Stimulated activated CD8-positive, alpha-beta memory T cell treated with anti-CD3 and anti-CD28 coated beads, Interleukin-4, amount 100 ng/mL, for 24 hours (primary cell): ENCODE measurements at places on chromosomes 7 and 10.

DNA sequence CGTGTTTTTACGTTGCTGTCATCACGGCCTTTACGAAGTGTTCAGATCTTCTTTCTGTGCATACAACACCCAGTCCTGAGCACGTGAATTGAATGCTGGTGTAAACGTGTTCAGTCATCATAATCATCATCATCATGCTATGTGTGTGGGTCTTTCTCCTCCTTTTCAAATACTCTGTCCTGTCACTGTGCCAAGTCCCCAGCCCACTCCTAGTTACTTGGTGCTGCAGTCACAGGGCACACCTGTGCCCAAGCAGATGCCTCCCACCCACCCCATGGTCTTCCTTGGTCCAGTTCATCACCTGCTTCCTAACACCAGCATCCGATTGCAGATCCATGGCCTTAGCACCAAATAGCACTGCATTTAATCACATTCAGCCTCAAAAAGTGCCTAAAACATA lies 78.6 kb upstream of the MGMT start:
- no peak for DNase-seq

GRCh38 chr7:64775289-64775688 lies 18.9 kb upstream of the ZNF138 start:
- DNase-seq, result no peak

DNA sequence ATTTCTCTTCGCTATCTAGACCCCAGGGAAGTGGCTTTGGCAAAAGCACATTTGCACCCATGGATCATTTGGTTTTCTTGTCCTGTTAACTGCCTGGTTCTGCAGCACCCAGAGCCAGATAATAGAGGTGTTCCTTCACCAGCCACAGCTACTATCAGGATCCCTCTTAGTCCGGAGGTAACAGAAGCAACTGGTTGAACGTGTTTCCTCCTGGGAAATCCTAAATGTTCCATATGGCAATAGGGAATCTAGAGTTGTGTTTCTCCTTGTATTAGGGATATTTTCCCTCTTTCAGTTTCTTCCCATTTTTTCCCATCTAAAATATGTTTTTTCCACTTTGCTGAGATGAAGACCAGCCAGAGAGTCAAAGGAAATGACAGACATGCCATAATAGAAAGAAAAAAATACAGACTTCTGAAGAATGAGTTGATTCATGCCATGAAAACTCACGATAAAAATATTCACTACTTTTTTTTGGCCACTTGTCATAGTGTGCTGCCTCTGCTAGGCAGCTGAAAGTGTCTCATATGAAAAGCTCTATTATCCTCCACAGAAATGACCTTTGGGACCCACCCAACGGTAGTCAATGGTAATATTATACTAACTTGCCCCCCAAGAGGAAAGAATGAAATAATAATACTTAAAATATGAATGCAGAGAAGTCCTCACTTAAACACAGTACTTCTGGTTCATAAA lies 472.8 kb downstream of the KCNMA1 start:
- no peak for DNase-seq

DNA sequence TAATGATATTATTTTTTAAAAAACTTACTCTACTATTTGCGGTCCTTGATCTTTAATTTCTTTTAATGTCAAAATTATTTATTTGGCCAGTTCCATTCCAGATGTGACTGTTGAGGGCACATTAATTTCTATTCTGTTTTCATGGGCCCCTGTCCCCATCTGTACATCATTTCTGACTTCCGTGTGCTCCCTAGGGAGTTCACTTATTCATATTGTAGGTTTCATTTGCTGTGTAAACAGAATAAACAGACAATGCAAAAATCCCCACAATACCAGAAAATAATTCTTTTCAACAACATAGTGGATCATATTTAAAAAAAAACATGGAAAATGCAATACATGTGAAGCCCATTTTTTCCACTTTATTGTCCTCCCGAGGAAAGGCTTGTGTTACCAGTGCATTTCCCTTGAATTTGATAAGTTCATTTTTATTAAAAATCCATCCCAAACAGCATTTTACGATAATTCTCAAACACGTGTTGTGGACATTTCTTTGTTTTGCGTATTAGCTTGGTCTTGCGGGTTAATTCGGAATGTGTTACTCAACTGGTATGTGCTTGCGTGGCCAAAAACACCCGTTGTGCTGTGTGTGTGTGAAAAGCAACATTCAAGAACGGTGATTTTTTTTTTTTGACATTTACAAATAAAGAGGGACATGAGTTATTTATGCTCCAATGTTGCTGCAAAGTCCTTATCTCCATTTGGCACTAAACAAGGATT lies 138.4 kb downstream of the MGMT start:
- no peak for DNase-seq

GRCh38 chr10:133102415-133103095 lies 14.8 kb downstream of the ADGRA1 start:
- DNase-seq, result no peak

DNA sequence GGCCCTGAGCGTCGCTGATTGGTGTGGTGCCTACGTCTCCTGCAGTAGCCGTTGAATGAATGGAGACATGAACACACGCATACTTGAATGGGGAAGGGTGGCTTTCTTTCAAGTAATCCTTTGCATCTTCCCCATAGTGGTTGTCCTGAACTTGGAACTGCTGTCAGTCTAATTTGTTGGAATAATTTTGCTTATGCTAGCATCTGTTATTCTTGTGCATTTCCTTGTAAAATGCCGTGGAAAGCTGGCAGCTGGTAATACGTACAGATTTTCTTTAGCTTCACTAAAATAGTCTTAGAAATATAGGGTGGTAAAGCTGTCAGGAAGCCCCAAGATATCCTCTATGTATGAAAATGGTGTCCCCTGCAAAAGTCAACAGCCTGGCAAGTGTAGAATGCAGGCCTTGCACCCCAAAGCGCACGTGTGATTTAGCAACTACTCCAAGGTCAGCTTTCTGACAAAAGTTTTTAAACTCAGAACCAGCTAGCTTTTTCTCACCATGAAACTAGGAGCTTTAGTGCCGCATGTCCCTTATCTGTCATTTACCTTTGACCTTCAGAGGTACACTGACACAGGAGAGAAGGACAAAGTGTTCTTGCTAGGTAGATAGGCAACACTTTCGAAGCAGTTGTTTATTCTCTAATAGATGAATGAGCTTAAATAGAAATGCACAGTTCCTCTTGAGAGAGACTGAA lies 70.8 kb downstream of the RBM33 start:
- DNase-seq, result no peak

GRCh38 chr10:121862042-121862441 lies 65.8 kb downstream of the ATE1 start:
- no peak for DNase-seq

DNA sequence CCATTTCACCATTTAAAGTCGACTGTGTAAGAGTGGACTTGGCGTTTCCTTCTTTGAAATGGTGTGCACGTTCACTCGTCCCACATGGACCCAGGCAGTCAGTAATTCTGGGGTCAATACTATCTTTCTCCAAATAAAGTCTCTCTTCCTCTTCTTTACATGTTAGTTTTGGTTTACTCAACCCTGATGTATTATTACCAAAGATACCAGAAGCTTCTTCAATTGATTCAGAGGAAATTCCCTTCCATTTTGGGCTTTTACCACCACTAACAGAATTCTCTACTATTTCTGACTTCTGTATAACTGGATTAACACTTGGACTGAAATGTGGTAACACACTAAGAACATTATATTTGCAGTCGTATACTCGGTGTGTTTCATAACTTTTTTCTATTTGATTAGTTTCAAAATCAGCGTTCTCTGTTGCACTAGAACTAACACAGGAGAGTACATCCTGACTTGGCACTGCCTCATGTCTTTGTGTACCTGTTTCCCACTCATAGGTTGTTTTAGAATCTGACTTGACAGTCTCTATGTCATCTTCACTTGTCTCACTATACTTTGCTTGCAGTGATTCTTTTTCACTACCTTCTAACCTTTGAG lies 60.8 kb downstream of the LARP4B start:
- no peak for DNase-seq

GRCh38 chr10:43749940-43750552 lies 101.4 kb upstream of the ZNF32 start:
- DNase-seq, result no peak

DNA sequence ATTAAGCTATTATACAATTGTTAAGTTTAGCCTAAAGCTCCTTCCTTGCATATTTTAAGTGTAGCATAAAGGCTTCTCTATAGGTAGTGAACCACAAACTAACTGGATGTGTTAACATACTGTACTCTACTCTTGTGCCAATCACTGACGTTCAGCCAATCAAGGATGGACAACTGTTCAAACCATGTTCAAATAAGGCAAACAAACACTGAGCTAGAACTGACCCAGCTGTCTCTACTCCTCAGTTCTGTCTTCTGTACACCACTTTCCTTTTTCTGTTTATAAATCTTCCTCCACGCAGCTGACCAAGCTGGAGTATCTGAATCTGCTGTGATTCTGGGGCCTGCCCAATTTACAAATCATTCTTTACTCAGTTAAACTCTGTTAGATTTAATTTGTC lies 188.7 kb upstream of the MBL2 start:
- DNase-seq, result no peak

DNA sequence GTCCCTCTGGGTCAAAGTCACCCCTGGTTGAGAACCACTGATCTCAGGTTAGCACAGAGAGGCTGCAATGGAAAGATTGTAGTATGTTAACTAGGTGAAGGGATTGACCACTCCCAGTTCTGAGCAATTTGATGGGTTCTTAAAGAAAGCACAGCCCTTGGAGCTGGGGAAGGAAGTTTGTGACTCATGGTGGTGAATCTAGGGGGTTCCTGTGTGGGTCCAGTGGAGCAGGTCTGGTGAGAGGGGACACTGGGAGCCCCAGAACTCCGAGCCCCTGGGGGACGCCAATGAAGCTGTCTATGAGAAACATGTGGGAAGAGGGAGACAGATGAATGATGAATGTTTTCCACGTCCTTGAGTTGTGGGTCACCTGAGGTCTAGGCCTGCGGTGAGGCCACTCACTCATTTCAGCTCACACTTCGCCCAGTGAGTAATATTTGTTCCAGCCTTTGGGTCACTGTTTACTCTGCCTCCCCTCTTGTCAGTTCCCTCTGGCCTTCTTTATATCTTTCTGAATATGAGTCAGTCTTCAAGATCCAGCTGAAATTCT lies 341.9 kb downstream of the LRMDA start:
- DNase-seq, result no peak

DNA sequence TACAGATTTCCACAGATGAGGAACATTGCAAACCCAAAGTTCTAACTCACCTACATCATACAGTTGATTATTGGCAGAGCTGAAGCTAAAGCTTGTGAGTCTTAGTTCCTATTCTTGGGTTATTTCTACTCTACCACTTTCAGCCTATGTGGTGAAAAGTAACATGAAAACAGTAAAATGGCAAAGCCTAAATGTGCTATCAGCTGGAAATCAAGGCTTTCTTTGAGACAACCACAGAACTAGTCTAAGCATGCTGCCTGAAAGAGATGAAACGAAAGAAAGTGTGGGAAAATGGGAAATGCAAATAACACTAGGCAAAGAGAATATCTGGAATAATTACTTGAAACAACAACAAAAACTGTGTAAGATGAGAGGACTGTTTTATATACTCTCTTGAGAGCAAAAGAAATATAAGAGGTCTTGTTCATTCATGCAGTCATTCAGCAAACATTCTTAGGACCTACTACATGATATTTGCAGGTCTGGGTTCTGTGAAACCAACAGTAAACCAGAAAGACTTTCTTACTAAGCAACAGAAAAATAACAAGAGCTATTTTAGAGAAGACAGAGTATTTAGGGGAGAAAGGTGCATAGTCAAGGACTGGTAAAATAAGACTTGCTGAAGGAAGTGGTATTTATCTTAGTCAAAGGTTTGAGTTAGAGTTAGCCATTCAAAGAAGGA lies 437.1 kb downstream of the HTR7 start:
- DNase-seq, result no peak

DNA sequence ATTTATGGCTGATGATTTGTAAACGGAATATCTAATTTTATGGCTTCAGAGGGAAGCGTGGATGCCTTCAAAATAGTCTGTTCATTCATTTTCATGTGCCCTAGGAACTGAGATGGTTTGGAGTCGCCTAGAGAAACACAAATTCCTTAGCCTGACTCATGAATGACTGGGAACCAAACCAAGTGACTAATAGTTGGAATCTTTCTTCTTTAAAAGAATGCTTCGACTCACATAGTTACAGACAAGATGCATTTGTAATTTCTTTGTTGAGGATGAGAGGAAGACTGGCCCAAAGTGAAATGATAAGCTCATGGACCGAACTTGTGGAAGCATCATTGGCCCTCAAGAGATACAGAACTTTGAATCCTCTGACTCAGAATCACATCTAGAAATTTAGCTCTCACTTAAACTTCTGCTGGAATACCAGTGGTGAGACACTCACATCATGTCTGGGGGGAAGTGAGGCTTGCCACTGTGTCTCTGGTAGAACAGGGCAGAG lies 1107.2 kb downstream of the NRG3 start:
- DNase-seq, result no peak

- DNase-seq, result no peak
These were observed 254.4 kb upstream of the KLF14 start for GRCh38 chr7:130988443-130988842.

DNA sequence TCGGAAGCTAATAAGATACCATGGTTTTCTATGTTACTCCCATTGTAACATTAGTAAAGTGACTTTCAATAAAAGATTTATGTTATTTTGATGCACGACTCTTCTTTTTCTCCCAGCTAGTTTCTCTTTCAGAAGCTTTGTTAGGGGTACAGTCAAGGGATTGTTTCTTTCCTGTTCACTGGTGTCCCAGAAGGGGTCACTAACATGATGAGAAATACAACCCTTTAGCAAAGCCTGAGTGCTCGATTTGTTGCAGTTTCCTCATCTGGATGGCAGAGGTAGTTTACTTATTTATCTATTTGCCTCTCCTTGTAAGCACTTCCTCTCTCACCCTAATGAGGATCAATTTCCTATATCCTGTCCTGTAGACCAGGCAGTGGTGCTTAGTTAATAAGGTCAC lies 17.0 kb downstream of the SRI start:
- DNase-seq, result no peak

- DNase-seq, result peak; percentile 23
These were observed 47.1 kb upstream of the SVIL start for GRCh38 chr10:29681676-29682448.

GRCh38 chr7:120272261-120272660 lies 714 bp upstream of the KCND2 start:
- no peak for DNase-seq
